Activated CD4-positive, alpha-beta T cell treated with anti-CD3 and anti-CD28 coated beads, Interleukin-10, Interleukin-2, amounts not matched to agents 100 ng/mL and 50 ng/mL, durations not matched to agents 16 hours and 8 hours (primary cell): ENCODE measurements at places on chromosomes 7 and 10.

- DNase-seq: no peak
Observed at GRCh38 chr7:86592185-86592584, 51.5 kb upstream of the GRM3 start.

GRCh38 chr10:91742229-91742628 is 56.0 kb upstream of the TNKS2 start:
- no peak for DNase-seq

DNA sequence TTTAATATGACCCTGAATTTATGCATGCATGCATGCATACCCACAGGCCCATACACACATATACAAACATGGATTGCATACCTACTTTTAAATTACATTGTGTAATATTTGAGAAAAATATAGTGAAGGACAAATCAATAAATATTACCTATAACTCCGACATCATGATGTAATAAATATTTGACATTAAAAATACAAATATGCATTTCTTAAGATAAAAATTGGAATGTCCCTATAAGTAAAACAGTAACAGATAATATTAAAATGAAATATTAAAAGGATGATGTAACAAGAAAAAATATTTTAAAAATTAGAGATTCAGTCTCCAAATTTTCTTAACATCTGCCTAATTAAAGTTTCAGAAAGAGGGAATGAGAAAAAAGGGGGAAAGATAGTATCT is 433.0 kb downstream of the MDFIC start:
- DNase-seq: no peak

GRCh38 chr7:113412410-113412809 is 294.1 kb upstream of the SMIM30 start:
- no peak for DNase-seq

- DNase-seq: no peak
Observed at GRCh38 chr7:99372275-99373090, 2.0 kb upstream of the ARPC1B start.

DNA sequence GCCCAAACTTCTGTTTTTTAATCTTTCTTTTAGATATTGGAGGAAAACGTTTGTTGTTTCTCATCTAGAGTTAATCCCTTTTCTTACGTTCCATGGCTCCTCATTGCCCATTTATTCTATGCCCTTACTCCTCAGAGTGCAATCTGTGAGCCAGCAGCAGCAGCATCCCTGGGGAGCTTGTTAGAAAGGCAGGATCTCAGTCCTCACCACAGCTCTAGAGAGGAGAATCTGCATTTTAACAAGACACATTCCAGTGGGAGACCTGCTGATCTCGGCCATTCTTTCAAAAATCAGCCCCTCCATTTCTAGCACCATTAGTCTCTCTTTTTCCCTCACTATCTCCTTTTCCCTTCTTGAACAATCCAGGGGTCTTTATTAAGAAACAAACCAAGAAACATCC is 84.4 kb upstream of the NOBOX start:
- DNase-seq: no peak

DNA sequence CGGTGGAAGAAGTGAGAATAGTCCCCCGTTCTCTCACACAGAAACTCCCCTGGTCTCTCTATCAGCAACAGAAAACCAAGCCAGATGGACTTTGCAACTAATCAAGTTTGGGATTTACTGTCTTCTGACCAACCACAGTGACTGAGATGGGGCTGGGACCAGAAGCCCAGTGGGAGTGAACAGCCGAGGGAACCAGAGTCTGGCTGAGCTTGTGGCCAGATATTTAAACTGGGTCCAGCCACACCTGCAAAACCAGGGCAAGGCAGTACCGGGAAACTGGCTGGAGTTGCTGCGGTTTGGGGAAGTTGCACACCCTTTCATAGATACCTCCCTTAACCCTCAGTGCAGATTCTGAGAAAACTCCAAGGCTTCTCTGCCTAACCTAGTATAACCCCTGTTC is 6.0 kb downstream of the GSTK1 start:
- no peak for DNase-seq

DNA sequence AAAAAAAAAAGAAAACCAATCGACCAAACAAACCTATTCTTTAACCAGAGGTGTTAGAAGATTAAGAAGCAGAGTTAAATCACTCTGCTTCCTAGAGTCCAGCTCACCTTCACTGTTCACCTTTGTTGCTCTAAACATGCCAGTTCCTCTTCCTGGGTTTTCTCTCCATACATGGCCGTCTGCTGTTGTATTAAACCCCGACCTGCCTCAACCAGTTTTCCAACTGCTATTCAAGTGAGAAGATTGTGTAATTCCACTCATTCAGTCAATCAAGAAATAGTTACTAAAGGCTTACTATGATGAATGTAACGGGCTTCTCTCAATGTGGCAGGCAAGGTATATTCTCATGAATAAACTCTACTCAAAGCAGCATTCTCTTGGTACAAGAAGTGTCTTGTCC is 8.8 kb downstream of the AASS start:
- DNase-seq: no peak

DNA sequence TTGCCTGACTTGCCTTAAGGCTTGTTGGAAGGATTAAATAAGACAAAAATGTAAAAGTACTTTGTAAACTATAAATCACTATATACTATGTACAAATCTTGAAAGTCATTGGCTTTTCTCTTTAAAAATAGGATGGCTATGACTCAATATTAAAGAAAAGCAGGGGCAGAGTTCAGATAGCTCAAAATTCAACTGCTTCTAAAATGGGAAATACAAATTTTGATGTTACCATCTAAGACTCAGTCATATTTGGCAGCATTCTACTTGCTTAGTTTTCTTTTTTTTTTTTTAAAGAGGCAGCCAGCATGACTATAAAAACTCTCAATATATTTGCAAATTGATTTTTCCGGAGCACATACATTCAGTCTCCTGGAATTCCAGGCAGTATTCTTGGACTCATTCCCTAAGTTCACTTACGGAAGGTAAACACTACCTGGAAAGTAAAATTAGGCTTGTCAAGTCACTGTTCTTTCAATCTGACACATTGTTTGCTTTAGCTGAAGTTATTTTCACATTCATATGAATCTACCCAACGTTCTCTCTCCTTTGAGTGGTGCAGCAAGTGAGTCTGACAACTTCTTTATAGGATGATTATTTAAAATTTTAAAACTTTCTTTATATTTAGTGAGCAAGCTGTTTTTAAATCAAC is 133.8 kb upstream of the CCDC6 start:
- DNase-seq: no peak

DNA sequence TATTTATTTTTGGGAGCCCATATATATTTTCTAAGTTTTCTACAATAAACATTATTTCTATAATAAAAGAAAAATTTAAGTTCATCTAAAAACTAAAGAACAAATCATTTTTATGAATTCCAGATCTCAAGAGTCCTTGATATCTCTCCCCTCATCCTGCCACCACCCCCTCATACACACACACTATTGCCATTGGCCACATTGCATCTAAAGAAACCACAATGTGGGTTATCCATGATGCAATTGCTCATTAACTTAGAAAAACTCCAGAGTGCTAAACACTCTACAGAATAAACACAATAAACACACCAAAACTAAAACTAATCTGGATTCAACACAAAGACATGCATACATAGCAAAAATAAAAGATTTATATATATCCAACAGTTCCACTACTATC is 37.8 kb downstream of the FAM13C start:
- DNase-seq: no peak

DNA sequence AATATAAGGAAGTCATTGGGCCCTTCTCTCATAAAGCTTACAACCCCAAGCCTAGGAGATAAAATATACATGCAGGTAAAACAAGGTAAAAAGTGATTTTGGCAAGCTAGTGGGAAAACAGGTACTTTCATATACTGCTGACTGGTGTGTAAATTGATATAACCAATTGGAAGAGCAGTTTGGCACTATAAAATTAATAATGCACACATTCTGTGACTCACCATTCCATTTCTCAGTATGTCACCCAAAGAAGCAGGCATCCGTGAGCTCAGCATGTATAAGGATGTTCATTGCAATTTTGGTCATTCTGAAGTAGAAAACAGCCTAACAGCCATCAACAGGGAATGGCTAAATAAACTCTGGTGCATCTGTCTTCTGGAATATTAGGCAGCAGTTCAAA is 2.9 kb downstream of the MACROH2A2 start:
- DNase-seq: no peak

GRCh38 chr10:91758303-91759146 is 39.7 kb upstream of the TNKS2 start:
- peak; percentile 54 for DNase-seq

- DNase-seq: peak; percentile 51
Observed at GRCh38 chr7:2431260-2431867, 28.0 kb downstream of the CHST12 start.

- no peak for DNase-seq
Observed at GRCh38 chr7:15558756-15559155, 3.1 kb downstream of the AGMO start.

DNA sequence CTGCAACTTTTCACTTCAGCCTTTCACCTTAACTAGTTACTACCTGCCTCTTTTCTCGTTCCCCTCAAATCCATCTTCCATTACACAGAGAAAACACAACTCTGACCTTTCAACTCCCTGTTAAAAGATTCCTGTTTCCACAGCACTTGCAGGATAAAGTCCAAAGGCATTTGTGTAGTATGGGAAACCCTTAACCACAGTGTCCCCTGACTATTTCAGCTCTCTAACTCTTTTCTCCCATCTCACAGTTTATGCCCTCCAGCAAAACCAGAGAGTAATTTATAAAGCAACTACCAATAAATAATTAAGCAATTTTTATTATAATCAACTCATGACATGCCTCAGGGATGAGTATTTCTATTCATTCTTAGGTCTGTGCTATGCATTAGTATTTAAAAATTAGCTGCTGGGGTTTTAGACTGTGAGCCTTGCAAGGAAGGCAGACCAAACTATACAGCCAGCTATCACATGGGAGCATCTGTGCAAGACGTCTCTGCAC is 51.0 kb downstream of the COL1A2 start:
- no peak for DNase-seq

DNA sequence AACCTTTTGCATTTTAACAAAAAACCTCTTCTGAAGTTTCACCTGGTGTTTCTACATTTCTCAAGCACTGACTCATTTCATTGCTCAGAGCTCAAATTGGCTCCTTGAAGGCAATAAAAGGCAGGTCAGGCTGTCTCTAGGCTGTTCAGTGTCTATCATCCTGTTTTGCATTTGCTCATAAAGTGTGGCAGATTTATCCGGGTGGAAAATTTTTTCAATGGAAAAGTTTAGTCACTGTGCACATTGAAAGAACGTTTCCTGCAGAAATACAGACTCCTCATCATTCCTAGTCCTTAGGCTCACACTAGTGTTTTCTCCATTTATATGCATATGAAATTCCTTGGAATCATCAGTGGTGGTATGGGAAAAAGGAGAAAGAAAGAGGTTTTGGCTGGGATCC is 114.2 kb upstream of the DGKB start:
- no peak for DNase-seq

DNA sequence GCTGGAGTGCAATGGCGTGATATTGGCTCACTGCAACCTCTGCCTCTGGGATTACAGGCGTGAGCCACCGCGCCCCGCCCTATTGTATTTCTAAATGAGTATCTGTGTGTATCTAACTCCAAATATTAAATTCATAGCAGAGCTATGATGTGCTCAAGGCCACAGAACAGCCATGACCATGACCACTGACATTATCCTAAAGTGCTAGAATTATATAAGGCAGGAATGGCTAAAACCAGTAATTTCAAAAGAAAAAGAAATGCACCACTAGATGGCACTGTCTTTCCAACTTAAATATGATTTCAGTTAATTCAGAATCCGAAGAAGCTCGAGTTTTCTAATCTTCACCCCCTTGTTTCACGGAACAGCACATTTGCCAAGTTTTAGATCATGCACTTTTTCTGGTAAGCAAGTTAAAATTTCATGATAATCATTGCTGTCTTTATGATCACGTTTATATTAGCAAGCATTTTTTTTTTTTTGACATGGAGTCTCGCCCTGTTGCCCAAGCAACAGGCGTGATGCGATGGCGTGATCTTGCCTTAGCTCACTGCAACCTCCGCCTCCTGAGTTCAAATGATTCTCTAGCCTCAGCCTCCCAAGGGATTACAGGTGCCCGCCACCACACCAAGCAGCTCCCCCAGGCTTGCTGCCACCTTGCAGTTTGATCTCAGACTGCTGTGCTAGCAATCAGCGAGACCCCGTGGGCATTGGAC is 65.3 kb downstream of the OR13A1 start:
- peak; percentile 59 for DNase-seq

GRCh38 chr10:4102802-4103344 is 317.9 kb upstream of the KLF6 start:
- DNase-seq: no peak

GRCh38 chr10:54501929-54502328 is 299.1 kb downstream of the PCDH15 start:
- no peak for DNase-seq

GRCh38 chr7:139745678-139746143 is 32.1 kb downstream of the HIPK2 start:
- DNase-seq: no peak

DNA sequence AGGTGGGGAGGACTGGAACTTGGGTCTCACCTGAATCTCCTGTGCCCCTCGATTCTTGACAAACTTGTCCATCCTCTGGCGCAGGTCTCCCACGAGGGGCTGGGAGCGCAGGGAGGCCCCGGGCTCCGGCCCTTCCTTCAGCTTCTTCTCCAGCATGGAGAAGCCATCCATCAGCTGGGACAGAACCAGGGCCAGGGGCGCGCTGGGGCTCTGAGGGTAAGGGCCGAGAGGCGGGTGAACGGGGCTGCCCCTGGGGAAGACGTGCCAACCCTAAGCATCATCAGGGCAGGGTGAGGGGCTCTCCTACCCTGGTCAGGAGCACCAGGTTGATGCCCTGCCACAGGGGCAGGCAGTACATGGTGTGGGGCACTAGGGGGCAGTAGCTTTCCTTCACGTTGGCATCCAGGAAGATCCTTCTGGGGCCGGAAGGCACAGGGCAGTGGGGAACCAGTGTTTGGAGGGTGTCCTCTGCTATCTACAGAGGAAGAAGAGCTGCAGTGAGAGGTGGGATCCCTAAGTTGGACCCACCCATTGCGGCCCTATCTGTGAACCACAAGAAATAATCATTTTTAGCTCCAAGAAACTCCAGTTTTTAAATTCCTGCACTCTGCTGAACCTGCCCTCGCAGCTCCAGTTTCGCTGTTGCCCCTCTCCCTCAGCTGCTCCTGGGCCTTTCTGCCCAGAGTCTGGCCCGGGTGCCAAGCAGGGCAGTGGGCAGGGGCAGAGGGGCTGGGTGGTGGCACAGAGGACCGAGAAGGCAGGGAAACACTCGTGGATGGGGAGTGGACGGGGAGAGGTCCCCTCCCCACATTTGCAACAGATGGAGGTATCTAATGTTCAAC is 10.8 kb upstream of the PYROXD2 start:
- peak; percentile 60 for DNase-seq
